Cerebellar nuclear complex (tissue), 1 donor: ENCODE measurements at places on chromosomes 7 and 10.

- no peak for DNase-seq
Observed at GRCh38 chr10:124366343-124366742, 52.4 kb downstream of the OAT start.

GRCh38 chr10:42987121-42987541, 89.7 kb upstream of the RET start:
- DNase-seq = no peak

DNA sequence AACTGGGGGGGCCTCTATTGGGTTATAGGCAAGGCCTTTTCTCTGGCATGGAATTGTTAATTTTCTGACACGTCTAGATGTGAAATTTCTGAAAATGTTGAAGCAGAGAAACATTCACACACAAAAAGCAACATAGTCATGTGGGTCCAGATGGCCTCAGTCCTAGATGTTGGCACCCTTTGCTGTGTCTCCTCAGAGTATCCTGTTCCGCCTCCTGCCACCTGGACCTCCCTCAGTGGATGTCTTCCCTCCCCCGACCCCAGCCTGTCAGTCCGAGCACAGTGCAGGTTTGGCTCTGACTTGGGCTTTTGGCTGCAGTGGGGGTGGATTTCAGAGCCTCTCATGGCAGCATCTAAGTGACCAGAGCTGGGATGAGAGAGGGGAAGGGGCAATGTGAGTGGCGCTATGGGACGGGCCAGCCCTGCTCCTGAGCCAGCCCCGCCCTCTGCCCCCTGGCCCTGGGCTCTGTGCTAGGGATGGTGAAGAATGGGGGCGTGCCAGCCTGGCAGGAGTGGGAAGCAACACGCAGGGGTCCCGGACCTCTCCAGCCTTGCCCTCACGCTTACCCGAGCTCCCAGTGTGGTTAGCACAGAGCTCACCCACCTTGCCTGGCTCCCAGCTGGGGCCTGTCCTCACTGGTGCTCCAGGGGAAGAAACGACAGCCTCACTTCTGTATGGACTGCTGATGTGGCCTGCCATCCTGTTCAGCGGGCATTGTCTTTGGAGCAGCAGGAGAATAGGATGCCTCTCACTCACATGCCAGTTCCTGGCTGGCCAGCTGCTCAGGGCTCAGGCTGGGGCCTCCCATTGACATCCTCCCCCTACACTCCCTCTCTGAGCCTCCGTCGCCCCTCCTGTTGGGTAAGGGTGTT, 6.2 kb downstream of the ATP6V0E2 start:
- DNase-seq = peak; percentile 76

DNA sequence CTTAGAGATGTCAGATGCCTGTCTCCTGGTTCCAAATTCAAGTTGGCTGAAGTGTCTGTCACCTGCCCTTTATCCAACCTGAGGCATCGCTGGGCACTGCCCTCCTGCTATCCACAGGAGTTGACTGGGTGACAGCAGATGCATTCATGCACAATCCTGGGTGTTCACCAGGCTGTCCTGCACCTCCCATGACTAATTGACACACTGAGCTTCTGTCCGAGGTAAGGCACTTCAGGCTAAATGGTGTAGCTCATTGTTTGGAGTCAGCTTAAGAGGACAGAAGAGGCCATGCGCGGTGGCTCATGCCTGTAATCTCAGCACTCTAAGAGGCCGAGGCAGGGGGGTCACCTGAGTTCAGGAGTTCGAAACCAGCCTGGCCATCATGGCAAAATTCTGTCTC, 2.4 kb downstream of the UCMA start:
- no peak for DNase-seq

DNA sequence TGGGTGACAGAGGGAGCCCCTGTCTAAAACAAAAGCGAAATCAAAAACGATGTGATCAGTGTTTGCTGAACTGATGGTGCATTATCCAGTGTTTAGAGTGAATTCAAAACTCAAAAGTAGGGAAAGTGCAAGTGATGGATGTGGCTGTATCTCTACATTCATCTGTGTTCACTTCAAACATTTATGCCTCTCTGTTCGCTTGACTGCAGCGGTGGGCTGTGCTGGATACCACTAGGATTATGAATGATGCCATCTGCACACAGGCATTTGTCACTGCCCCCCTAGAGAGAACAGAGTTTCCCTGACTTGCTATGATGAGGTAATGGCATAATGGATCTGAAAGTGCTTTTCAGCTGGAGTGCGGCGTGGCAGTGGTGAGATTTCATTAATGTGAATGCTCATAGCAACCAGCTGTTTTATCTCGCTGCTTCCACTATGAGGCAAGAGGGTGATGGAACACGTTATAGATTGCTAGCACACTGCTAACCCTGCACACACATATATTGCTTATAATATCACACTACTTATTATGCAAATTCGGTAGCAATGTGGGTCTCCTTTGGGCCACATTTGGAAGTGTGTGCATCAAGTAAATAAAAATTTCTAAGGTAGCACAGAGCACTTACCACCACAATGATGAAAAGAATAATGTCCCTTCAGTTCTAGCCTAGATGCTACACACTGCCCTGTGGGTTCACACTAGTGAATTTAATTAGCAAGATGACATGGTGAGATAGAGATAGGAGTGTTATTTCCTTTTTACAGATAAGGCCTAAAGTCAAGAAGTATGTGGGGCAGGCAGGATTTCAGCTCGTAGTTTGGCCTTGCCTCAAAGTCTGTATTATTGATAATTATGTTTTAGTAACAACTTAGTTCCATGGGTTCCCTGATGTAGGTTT, 164.7 kb downstream of the CAMK1D start:
- no peak for DNase-seq
